HFFc6 (cell line): ENCODE measurements at places on chromosomes 5 and 9. TPM values are rescaled to one million over a fixed set of nuclear protein-coding genes. Genes with fewer than 3 reads are reported as not detected.

The HAVCR2 gene
- not detected in 3 replicates for total RNA-seq

The DMRTA1 gene
- not detected in 3 replicates for total RNA-seq

The MEGF10 gene
- not detected in 3 replicates for total RNA-seq

The KYAT1 gene
- 7.0 to 9.1 TPM (median 8.2 TPM) in 3 replicates for total RNA-seq

The CD274 gene
- total RNA-seq, result 12.2 to 20.5 TPM (median 12.9 TPM) in 3 replicates

The GRM6 gene
- not detected in 3 replicates for total RNA-seq

The IL3 gene
- total RNA-seq, result not detected in 3 replicates

GRCh38 chr5:95113489-95113888, 171.4 kb downstream of the MCTP1 start:
- peaks cover 9% of the 10 kb centered on the region; the same call in 1 of the 2 replicates for H3K27me3 ChIP-seq
- H3K27ac ChIP-seq, result no peak overlapping the region
- peaks cover 14% of the 10 kb centered on the region for H3K4me1 ChIP-seq
- no peak overlapping the region for H3K4me3 ChIP-seq
- peak; percentile 84 for DNase-seq
- no peaks in the 10 kb centered on the region for H3K36me3 ChIP-seq

- DNase-seq, result no peak
- H3K4me3 ChIP-seq, result no peak overlapping the region
- H3K27me3 ChIP-seq, result peaks cover 6% of the 10 kb centered on the region
These were observed 153.2 kb upstream of the EGFLAM start for GRCh38 chr5:38105231-38105570.

DNA sequence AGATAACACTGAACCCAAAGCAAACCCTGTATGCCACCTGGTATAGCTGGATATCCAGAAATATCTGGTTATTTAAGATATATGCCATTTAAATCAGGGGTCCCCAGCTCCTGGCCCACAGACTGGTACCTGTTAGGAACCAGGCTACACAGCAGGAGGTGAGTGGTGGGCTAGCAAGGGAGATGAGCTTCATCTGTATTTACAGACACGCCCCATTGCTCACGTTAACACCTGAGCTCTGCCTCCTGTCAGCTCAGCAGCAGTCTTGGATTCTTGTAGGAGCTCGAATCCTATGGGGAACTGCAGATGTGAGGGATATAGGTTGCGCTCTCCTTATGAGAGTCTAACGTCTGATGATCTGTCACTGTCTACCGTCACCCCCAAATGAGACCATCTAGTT, 646.6 kb downstream of the TLE4 start:
- H3K27ac ChIP-seq, result no peak overlapping the region
- H3K4me1 ChIP-seq, result no peaks in the 10 kb centered on the region

DNA sequence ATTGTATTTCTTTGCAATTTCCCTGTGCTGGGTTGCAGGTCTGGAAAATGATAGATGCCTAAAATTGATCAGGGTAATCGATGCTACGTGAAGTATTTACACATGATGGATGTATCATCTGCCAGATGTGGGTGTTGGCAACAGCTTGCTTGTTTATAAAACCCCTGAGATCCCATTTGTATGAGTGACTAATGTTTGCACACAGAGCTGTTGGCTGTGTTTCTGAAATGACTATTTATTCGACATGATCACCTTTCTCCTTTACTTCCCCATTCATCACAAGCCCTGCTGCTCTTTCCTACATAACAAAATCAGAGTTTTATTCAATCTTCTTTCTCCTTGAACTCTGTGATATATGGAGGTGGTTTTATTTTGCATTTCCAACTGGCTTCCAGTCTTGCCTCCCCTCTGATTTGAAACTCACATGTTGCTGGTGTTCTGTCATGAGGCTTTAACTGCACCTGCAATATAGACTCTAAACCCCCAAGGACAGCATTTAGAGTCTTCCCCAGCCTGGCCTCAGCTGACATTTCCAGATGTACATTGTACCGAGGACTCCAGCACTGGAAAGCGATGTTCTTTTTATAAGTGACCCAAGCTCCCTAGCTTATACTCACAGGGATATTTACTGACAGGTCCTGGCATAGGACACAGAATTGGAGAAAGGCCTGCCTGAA, 50.7 kb upstream of the SHB start:
- no peak overlapping the region for H3K27ac ChIP-seq
- no peaks in the 10 kb centered on the region for H3K4me1 ChIP-seq
- H3K27me3 ChIP-seq, result peaks cover 53% of the 10 kb centered on the region
- no peaks in the 10 kb centered on the region for H3K36me3 ChIP-seq
- no peak overlapping the region for H3K4me3 ChIP-seq

GRCh38 chr5:37189355-37189754, 59.8 kb downstream of the CPLANE1 start:
- no peak overlapping the region for H3K4me3 ChIP-seq
- no peak overlapping the region for H3K27ac ChIP-seq
- H3K36me3 ChIP-seq, result peaks cover 5% of the 10 kb centered on the region; the same call in 1 of the 2 replicates

GRCh38 chr5:132822650-132823480, 7.6 kb downstream of the SHROOM1 start:
- no peaks in the 10 kb centered on the region for H3K36me3 ChIP-seq
- H3K27ac ChIP-seq, result no peak overlapping the region
- peaks cover 1% of the 10 kb centered on the region; the same call in 1 of the 2 replicates for H3K27me3 ChIP-seq
- peaks cover 6% of the 10 kb centered on the region for H3K4me1 ChIP-seq

DNA sequence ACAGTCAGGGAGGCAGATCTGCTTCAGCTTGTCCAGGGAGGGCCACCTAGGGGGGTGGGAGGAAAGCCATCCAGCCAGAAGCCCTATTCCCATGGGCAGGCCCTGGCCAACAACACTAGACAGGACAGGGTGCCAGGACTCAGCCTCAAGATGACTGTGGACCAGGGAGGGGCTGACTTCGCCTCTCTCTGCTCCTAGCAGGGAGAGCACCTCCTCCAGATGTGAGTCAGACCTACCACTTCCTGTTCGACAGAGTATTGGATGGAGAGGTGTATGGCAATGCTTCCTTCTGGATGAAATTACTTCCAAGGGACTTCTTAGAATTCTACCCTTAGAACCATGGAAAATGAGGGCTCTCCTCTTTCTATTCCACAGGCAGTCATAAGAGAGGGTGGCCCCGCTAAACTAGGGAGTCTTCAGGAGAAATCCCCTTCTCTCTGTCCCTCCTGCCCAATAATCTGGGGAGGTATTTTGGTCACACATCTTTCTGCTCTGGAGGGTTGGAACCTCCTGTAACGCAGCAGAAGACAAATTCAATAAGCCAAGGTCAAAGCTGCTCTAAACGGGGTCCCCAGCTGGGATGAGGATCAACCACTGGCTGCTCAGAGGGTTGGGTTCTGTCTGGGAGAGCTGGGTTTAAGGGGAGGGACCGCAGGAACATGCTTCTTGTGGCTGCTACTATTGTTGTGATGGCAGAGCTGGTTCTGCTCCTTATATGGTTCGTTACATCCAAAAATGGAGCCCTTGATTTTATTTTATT, 23.2 kb upstream of the RCL1 start:
- no peak overlapping the region for H3K4me3 ChIP-seq
- peaks cover 8% of the 10 kb centered on the region; the same call in 1 of the 2 replicates for H3K4me1 ChIP-seq
- H3K36me3 ChIP-seq, result no peaks in the 10 kb centered on the region
- H3K27me3 ChIP-seq, result no peaks in the 10 kb centered on the region; the same call in none of the 2 replicates
- H3K27ac ChIP-seq, result no peak overlapping the region
- DNase-seq, result peak; percentile 23

DNA sequence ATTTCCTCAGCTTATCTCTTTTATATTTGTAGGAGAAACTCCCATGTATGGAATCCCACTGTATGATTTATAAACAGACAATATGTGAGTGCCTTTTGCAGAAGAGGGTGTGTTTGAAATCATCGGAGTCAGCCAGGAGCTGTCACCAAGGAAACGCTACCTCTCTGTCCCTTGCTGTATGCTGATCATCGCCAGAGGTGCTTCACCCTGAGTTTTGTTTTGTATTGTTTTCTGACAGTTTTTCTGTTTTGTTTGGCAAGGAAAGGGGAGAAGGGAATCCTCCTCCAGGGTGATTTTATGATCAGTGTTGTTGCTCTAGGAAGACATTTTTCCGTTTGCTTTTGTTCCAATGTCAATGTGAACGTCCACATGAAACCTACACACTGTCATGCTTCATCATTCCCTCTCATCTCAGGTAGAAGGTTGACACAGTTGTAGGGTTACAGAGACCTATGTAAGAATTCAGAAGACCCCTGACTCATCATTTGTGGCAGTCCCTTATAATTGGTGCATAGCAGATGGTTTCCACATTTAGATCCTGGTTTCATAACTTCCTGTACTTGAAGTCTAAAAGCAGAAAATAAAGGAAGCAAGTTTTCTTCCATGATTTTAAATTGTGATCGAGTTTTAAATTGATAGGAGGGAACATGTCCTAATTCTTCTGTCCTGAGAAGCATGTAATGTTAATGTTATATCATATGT, 18.0 kb upstream of the CTSL start:
- H3K27ac ChIP-seq, result no peak overlapping the region
- H3K36me3 ChIP-seq, result no peaks in the 10 kb centered on the region
- peaks cover 26% of the 10 kb centered on the region for H3K4me1 ChIP-seq
- no peaks in the 10 kb centered on the region; the same call in none of the 2 replicates for H3K27me3 ChIP-seq
- no peak for DNase-seq
- H3K4me3 ChIP-seq, result no peak overlapping the region

DNA sequence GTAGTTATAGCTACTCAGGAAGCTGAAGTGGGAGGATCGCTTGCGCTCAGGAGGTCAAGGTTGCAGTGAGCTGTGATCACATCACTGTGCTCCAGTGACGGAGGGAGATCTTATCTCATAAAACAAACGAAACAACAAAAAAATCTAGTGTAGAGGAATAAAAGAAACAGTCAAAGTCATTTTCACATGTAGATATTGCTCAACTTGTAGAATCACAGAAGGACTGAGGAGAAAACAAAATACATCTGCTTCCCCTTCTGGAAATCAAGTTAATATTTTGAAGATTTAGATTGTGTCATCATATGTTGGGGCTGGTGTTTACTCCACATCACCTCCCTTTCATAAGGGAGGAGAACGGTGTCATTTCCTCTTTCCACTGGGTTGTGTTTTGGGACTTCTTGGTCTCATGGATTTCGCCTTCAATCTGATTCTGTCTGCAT, 8.2 kb upstream of the SLC46A2 start:
- H3K27ac ChIP-seq, result no peak overlapping the region
- peaks cover 26% of the 10 kb centered on the region for H3K4me1 ChIP-seq
- H3K27me3 ChIP-seq, result peaks cover 19% of the 10 kb centered on the region
- DNase-seq, result no peak
- no peak overlapping the region for H3K4me3 ChIP-seq

DNA sequence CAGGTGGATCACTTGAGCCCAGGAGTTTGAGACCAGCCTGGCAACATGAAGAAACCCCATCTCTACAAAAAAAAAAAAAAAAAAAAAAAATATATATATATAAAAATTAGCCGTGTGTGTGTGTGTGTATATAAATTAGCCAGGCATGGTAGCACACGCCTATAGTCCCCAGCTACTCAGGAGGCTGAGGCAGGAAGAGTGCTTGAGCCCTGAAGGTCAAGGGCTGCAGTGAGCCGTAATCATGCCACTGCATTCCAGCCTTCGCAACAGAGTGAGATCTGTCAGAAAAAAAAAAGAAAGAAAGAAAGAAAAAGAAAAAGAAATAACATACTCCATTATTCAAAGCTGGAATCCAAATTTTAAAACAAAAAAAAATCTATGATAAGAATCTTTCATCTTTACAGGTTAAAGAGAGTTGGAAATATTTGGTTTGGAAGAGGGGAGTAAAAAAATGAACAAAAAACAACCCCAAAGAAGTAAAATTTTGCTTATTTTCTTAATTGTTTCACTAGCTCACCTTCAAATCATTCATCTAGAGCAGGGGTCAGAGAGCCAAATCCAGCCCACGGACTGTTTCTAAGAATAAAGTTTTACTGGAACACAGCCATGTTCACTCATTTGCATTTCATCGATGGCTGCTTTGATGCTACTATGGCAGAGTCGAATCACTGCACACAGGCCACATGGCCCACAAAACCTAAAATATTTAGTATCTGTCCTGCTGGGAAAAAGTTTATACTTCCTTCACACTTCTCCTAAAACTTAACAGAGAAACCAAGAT, 109.9 kb downstream of the DROSHA start:
- no peaks in the 10 kb centered on the region for H3K27me3 ChIP-seq
- peaks cover 4% of the 10 kb centered on the region; the same call in 1 of the 2 replicates for H3K4me1 ChIP-seq
- H3K27ac ChIP-seq, result no peak overlapping the region
- DNase-seq, result no peak

DNA sequence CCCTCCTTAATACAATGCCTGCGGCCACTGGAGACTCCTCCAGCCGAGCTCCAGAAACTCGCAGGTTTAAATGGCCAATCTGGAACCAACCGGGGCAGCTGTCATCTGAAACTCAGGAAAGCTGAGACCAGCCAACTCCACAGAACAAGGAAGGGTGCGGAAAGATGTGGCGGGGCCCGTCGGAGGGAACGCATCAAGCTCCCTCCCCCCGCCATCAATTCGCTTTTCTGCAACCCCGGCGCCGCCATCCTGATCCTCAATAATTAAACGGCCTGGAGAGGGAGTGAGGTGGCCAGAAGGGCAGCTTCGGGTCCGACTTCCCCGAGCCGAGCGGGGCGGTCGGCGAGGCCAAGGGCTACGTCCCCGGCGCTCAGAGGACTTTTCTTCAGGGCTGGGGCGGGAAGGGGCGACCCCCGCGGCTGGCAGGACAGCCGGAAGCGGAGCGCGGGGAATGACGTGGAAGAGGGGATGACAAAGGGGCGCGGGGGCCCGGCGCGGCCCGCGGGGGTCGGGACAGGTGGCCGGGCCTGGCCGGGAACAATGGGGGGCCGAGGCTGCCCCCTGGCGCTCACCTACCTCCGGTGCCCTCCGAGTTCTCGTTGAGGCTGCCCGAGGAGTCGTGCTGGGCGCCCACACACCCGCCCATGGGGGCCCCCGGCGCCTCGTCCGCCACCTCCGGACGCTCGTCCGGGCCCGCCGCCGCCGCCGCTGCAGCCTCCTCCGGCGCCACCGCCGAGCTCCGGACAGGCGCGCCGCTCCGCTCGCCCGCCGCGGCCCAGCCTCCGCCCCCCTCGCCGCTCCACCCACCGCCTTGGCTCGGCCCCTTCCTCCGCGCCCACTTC, at the start of gene UBTD2:
UBTD2 (minus strand) TSS at position 745 of the 842 bp plus-strand sequence; CDS start at position 646, 99 bp downstream.
- H3K36me3 ChIP-seq, result peaks cover 2% of the 10 kb centered on the region; the same call in 1 of the 2 replicates
- peak within 1 kb of the TSS; percentile 91 for H3K27ac ChIP-seq
- no peaks in the 10 kb centered on the region; the same call in 1 of the 2 replicates for H3K27me3 ChIP-seq
- H3K4me3 ChIP-seq, result peak within 1 kb of the TSS; percentile 97

- DNase-seq, result no peak
- no peaks in the 10 kb centered on the region for H3K36me3 ChIP-seq
- no peak overlapping the region for H3K27ac ChIP-seq
- H3K27me3 ChIP-seq, result peaks cover 16% of the 10 kb centered on the region
- H3K4me3 ChIP-seq, result no peak overlapping the region
- H3K4me1 ChIP-seq, result peaks cover 25% of the 10 kb centered on the region
These were observed 25.0 kb upstream of the NCS1 start for GRCh38 chr9:130147198-130147597.

DNA sequence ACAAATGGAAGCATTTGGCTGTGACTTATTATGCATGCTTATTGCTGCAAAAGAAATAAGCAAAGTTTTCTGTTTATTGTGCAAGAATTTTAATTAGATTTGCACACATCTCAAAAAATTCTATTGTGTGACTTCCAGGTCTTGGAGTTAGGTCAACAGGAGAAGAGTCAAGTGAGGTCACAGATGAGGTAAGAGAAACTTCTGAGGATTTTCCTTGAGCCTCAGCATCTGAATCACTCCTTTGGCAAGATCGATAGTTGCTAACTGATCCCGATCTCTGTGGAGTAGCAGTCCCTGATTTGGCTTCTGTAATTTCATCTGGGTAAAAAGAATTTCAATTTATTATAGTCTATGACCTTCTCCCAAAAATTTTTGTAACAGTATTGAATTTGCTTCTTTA, 6.9 kb upstream of the TTC33 start:
- DNase-seq, result no peak
- H3K36me3 ChIP-seq, result peaks cover 34% of the 10 kb centered on the region
- no peak overlapping the region for H3K27ac ChIP-seq
- H3K4me1 ChIP-seq, result peaks cover 4% of the 10 kb centered on the region; the same call in 1 of the 2 replicates
- no peaks in the 10 kb centered on the region for H3K27me3 ChIP-seq

GRCh38 chr9:101569741-101570501, 24.8 kb downstream of the PPP3R2 start:
- H3K27ac ChIP-seq, result no peak overlapping the region
- no peak overlapping the region for H3K4me3 ChIP-seq
- no peaks in the 10 kb centered on the region for H3K36me3 ChIP-seq
- H3K4me1 ChIP-seq, result peaks cover 6% of the 10 kb centered on the region
- peaks cover 3% of the 10 kb centered on the region; the same call in 1 of the 2 replicates for H3K27me3 ChIP-seq
